Transverse colon (tissue), 4 donors: ENCODE measurements at places on chromosomes 4 and X.

DNA sequence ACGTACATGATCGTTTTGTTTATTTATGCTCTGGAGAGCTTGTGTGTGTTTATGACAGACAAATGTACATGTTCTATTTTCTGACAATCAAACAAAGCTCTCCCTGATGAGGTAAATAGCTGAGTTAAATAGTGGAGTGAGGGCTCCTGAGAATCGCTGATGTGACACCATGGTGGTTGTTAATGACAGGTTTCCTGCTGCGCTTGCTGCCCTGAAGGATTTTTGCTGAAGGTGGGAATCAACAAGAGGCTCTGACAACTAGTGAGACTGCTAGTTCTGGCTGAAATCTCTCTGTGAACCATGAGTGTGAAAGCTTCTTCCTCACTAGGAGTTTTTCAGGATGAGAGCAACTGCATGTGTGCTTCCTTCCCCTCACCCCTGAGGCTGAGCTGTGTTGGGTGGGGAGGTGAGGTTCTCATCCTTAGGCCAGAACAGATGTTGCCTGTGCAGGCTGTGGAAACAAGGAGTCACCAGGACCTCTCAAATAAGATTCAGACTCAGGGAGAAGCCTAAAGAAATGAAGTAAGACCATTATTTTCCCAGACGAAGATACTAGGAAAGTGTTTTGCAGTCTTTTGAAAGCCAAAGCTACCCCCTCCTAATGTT is 173.4 kb upstream of the JADE1 start:
- DNase-seq: no peak

DNA sequence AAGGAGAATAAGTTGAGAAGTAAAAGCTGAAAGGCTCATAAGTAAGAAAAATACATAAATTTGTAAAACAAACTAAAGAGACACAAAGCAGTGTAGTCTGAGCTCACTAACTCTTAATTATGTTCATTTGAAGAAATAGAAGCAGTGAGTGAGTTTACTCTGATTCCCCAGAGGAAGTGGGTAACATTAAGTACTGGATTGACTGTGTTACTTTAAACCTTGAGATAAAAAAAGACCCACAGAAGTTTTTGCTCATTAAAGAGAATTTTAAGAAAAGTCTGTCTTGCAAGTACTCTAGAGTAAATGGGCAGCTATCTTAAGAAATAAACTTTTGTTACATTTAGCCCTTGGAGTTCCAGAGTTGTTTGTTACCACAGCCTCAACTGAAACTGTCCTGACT is 2466.9 kb downstream of the PCDH7 start:
- DNase-seq: no peak

DNA sequence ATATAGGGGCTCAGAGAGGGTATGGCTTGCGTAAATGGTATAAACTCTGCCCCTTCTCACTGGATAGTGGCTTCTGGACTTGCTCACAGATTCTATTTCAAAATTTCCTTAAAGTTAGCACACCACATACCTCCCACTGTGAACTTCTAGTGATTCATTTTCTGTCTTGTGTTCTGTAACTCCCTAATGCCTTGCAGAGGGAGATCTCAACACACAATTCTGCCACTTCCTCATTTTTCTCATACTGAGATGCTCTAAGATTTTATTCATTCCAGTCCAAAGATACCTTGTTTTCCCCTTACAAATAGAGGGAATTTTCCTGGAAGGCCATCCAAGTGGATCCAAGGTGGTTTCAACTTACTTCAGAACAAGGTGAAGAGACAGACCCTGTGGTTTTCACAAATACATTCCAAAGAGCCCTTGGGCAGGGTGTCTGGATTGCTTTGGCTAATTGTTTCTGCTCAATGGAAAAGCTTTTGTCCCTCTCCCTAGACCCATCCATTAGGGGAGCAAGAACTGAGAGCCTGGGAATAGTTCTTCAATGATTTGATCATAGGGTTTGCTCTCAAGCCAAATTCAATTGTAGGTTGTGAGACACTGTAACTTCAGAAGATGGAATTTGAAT is 52.1 kb upstream of the CAPN6 start:
- no peak for DNase-seq

DNA sequence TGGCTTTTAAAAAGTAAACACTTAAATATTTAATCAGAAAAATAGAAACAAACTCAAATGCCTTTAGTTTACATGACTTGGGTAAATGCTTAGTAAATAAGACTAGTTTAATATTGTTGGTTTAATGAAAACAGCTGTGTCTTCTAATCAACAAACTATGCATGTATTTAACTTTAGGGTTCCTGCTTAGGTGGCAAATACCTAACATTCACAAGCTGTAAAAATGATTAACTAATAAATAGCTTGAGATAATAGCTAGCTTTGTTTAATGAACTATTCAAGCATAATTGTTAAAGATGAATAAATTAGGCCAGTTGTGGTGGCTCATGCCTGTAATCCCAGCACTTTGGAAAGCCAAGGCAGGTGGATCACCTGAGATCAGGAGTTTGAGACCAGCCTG is 30.0 kb upstream of the USP46 start:
- DNase-seq: no peak

DNA sequence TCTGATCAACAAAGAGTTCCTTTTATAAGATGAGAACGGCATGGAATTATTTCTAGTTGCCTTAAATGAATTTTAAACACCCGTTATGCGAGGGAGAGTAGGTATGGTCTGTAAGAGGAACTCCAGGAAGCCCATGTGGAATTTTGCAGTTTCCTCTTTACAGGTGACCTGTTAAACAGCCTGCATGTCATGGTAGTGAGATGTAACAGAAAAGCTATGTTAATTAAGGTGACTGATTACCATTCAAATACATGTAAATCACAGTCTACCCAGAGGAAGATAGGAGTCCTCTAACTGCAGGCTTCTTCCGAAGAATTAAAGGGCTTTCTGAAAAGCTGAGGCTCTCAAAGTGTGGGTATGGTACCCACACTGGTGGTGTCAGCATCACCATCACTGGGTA is 163.6 kb downstream of the CBR4 start:
- DNase-seq: no peak

DNA sequence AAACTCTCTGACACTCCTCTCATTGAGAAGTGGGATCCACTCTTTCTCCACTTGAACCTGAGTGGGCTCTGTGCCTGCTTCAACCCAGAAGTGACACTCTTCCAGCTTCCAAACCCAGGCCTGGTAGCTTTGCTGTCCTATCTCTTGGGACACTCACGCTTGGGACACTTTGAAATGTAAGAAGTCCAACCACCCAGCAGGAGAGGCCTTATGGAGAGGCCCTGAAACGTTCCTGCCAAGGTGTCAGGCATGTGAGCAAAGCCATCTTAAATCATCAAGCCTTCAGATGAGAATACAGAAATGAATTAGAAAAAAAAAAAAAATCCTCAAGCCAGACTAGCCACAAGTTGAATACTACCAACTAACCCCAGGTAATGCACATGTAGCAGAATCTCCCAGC is 30.2 kb downstream of the RBM47 start:
- no peak for DNase-seq

DNA sequence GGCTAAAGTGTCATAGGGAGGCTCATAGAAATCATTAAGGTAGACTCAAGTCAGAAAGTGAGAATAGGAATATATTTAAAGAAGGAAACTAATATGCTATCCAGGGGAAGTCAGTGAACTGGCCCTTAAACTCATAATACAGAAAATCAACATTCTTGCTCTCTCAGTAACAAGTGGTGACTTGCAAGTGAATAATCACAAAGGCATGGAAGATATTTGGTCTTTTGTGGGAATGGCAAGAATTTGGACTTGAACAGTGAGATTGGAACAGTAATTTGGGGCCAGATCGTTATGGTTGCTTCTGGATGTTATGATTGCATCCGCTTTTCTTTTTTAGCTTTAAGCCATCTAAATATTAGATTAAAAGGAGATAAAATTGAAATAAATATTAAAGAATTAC is 103.8 kb downstream of the TBC1D19 start:
- DNase-seq: no peak

GRCh38 chr4:168885400-168885799 is 124.7 kb downstream of the CBR4 start:
- DNase-seq: no peak

GRCh38 chr4:171342646-171343045 is 470.6 kb upstream of the GALNTL6 start:
- DNase-seq: no peak

- no peak for DNase-seq
These were observed 118.6 kb downstream of the SPCS3 start for GRCh38 chr4:176438401-176438800.

- no peak for DNase-seq
These were observed 54.4 kb downstream of the KLHL13 start for GRCh38 chrX:118062048-118062789.

DNA sequence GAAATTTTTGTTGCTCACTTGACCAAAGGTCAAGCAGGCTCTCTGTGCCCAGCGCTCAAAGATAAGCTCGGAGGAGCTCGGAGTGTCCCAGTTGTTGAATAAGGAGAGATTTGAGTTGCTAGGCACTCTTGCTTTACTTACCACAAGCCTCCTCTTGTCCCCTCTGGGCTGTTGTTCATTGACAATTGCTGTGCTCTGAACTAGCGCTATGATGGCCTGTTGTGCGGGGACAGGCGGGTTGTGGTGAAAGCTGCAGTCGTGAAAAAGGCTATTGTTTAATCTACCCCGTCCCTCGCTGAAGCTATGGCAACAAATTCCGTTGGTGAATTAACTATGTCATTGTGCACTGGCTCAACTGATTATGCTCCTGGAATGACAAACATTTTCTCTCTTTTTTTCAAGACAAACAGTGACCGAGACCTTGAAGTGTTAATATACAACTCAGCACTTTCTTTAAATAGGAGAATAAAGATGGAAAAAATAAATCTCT is 21.0 kb upstream of the POLA1 start:
- DNase-seq: no peak

GRCh38 chr4:94466923-94467322 is 15.2 kb downstream of the PDLIM5 start:
- DNase-seq: no peak

GRCh38 chr4:184281231-184282139 is 63.8 kb upstream of the ENPP6 start:
- peak; percentile 19 for DNase-seq

- DNase-seq: no peak
These were observed 89.0 kb downstream of the NSUN7 start for GRCh38 chr4:40838742-40839141.

DNA sequence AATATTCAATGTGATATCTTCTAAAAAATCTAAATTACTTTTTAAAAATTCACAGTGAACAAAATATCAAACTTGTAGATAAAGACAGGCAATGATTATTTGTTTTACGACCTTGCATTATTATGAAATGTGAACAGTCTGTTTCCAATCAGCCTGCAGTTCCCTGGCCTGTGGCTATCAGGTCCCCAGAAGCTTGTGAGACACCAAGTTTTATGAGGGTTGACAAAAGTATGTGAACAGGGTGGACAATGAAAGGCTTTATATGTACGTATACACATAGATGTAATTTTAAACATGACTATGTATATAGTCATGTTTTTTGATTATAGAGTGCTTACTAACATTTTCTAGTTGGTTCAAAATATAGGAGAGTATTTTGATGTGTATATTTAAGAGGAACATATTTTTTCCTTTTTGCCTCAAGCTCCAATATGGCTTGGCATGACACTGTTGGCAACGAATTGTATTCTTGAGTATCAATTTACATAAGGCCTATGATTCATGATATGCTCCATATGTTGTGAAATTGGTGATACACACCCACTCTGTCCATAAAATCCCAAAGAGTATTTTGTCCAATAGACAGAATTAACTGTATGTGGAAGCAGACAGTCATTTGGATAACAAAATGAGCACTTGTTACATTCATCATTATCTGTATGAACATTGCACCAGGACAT is 55.7 kb downstream of the BTC start:
- DNase-seq: no peak

GRCh38 chrX:72478853-72479252 is 93.8 kb downstream of the HDAC8 start:
- DNase-seq: no peak

DNA sequence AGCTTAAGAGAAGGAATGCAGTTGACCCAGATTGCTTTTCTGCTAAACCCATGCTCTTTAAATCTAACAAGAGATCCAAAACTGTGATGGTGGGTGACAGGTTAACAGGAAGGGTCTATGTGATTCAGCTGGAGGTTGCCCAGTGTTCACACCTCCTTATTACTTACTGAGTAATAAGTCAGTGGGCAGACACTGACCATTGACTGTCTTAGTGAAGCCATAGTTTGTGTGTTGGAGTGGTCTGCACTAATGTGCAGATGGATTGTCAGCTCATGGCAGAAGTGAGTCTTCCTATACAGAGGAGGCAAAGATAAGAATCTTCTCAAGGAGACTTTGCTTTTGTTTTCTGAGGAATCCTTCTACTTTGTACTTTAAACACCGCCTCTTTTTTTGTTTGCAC is 15.2 kb upstream of the RUFY3 start:
- no peak for DNase-seq

DNA sequence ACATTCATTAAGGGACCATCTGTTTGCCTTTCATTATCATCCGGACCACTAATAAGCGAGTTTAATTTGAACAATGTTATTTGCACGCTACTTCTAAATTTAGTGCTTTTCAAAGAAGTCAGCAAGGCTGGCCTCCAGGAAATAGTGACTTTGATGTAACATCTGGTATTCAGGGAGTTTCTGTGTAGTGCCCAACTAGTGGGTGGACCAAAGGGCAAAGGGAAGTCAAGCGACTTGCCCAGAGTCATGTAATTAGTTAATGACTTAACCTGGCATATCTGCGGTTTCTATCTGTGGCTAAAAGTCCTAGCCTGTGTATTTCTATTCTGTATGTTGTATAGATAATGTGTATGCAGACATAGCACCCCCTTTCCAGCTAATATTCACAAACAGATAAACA is 56.3 kb upstream of the LCORL start:
- no peak for DNase-seq

- peak; percentile 82 for DNase-seq
These were observed at the start of gene FAT4 for GRCh38 chr4:125314676-125315575. FAT4 (plus strand) TSS chr4:125314955; CDS start chr4:125316412, 1,457 bp downstream.

DNA sequence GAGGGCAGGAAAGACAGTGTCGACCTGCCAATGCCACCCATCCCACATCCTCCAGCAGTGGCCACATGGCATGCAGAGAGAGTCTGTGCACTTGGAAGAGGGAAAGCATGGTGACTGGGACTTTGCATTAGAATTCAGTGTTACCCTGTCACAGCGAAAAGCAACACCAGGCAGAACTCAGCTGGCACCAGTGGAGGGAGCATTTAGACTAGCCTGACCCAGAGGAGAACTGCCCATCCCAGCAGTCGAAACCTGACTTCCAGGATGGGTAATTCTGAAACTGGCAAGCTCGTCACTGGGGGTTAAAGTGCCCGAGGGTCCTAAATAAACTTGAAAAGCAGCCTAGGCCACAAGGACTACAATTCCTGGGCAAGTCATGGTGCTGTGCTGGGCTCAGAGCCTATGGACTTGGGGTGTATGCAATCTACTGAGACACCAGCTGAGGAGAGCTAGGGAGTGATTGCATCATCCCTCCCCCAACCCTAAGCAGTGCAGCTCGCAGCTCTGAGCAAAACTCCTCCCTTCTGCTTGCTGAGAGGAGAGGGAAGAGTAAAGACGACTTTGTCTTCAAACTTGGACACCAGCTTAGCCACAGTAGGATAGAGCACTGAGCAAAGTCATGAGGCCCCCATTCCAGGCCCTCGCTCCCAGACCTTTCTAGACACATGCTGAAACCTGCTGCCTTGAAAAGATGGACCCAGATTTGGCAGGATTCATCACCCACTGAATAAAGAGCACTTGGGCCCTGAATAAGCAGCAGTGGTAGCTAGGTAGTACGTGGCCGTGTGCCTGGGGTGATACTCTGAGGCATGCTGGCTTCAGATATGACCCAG is 68.8 kb downstream of the DDX60L start:
- DNase-seq: no peak
